ENCODE measurements at places on chromosomes 12 and 14.

DNA sequence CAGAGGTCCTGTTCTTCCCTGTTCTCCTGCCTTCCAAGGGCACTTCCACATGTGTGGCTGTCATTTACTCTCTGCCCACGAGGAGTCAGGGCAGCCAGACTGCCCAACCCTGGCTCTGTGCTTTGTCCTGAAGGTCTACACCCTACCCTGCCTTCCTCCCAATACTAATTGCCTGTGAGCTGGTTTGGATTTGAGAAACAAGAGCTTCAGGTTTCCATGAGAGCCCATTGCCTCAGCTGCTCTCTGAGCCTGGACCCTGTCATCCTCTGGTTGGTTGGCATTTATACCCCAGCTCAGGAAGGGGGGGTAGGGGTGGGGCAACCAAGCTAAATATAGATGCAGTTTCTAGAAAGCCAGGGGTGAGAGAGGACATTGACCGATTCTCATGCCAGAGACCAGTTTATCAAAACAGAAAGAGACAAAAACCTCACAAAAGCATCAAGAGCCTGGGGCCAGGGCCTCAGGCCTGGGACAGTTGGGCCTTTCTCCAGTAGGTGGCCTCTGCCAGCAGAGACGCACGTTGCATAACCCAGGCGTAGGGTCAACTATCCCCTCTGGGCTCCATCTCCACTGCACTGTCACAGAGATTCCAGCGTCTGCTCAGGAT lies 34.5 kb downstream of the VDR start:
- no peak for DNase-seq

DNA sequence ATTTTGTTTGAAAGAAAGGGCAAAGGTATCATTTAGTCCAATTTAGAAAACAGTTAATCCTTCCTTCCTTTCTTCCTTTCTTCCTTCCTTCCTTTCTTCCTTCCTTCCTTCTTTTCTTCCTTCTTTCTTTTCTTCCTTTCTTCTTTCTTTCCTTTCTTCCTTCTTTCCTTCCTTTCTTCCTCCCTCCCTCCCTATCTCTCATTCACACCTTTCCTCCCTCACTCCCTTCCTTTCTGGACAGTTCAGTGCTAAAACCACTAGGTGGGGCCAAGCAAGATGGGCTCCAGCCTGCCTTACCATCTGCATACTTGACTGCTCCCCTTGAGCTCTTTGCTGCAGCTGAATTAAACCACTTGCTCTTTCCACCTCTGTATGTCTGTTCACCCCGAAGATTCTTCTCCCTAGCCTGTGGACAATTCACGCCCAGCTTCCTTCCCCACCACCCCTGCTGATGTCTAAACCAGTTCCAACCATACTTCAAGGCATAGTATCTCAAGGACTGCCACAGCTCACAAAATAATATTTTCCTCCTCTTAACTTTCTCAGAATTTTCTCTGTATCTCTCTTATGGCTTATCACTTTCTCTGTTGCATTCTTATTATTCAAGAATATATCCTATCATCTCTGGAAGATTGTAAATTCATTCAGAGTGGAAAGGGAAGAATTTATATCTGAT lies 78.0 kb downstream of the DBX2 start:
- no peak for DNase-seq

GRCh38 chr14:21991130-21991529 lies 317.5 kb upstream of the OR4E1 start:
- DNase-seq: no peak

DNA sequence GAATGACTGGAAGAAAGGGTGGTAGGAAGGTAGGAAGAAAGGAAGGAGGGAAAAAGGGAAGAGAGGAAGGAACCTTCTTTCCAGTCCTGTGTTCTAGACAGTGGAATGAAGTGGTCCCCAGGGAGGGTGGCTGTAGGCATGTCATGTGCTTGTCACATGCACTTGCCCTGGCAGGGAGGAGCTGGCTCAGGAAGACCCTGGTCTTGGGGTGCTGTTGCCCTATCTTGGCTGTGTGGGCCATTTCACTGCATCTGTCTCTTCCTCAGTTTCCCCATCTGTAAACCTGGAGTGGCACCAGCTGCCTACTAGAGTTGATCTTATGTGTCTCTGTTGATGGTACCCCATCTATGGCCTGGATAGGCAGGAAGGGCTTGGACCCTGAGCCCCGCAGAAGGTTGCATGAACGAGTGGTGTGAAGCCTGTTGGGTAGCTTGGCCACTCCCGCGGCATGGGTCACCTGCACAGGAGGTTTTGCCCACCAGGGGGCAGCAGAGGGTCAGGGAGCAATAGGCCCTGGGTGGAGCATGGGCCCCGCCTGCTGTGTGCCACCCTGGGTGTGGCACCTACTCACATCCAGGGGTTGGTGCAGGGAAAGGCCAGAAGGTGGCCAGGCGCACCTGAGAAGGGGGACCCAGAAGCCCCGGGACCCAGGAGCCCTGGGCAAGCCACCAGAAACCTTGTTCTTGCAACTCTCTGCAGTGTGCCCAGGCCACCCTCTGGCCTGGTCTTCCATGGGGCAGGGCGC lies 25.1 kb downstream of the MEG3 start:
- peak; percentile 69 for DNase-seq

DNA sequence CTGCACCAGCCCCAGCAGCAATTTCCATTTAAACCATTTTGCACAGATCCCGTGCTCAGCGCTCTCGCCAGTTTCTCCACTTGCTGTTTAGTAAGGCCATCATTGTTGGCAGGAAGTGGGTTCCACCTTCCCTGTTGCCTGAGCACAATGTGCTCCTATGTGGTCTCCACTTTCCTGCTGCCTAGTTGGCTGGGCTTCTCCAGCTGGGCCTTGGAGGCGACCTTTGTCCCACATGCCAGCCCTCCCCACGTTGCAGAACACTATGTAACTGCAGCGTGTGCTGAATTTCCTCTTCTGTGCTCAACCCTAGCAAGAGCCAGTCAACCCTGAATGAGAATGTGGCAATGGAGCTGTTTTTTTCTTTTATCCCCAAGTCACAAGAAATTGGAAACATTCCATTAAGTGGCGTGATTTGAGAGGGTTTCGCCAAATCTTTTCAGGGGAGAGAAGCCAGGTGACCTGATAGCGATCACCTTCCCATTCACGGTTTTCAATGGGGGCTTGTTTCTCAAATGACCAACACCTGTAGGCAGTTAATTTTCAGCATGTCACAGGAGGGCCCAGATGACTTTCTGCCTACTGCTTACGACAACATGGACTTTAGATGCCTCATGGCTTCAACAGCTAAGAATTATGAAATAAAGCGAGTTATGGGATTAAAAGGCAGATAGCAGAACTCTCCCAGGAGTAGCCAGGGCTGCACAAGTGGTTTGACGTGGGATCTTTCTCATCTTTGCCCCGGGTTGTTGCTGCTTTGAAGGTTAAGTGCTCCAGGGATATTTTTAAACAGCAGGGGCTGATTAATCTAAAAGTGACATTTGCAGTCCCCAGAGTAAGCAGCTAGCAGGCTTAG lies at the start of gene ACACB:
Gene ACACB (plus strand): TSS at position 830 of the 853 bp plus-strand sequence. CDS start 22,819 bp downstream, outside the sequence.
- no peak for DNase-seq

GRCh38 chr14:46573498-46573897 lies 78.1 kb downstream of the RPL10L start:
- no peak for DNase-seq

DNA sequence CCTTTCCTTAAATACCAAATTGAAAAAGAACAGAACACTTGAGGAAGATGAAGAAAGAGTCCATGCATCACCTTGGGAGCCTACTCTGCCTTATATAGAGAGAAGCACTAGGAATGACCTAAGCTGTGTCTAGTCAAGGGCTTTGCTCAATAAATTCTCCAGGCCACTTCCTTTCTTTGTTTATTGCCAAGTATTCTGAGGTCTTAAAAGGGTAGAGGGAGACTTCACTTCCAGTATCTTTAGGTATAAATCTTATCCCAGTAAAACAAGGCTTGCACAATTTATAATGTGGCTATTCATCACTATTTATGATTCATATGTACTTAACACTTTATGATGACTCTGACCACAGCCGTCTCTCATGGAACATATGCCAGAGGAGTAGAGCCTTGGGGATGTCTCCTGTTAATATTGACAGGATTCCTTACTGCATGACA lies 85.1 kb upstream of the ARHGAP5 start:
- DNase-seq: no peak

DNA sequence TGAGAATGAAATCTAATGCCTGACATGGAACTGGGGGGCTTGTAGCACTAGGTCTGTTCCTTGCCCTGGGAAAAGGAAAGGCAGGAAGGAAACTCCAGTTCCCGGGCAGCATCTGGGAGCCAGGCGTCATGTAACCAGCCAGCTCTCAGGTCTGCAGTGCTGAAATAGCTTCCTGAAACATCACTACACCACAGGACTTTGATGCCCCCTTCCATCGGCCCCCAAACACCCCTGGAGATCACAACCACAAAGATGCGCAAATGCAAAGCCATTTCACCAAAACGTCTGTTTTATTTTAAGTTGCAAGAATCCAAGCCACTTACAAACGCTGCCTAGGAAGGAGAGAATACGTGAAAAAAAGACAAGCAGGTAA lies 40.9 kb downstream of the KCTD10 start:
- no peak for DNase-seq

DNA sequence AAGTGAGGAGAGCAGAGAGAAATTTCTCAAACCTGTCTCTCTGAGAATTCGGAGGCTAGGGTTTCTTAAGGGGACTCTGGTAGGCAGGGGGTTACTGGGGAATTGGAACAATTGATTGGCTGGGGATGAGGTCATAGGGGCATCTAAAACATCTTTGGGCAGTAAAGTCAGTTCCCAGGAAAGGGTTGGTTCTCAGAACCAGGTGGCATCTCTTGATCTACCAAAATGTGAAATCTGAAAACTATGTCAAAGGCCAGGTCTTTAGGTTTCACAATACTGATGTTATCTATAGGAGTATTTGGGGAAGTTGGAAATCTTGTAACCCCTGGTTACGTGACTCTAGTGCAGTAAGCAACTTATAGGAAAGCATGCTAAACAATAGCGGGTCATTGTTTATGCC lies 6.9 kb downstream of the C12orf75 start:
- DNase-seq: no peak

GRCh38 chr12:83003026-83003425 lies 316.3 kb downstream of the TMTC2 start:
- DNase-seq: no peak

DNA sequence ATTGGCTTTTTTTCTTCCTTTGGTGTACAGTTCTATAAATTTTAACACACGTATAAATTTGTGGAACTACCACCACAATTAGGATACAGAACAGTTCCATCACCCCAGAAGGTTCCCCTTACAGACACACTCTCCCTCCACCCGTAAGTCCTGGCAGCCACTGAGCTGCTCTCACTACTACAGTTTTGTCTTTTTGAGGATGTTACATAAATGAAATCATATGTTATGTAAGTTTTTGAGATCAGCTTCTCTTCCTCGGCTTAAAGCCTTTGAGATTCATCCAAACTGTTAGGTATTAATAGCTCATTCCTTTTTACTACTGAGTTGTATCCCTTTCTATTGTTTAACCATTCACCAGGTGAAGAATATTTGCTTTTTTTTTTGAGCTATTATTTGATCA lies 74.3 kb upstream of the SLC24A4 start:
- DNase-seq: no peak

- no peak for DNase-seq
Observed at GRCh38 chr12:9096563-9097176, 19.0 kb downstream of the A2M start.

DNA sequence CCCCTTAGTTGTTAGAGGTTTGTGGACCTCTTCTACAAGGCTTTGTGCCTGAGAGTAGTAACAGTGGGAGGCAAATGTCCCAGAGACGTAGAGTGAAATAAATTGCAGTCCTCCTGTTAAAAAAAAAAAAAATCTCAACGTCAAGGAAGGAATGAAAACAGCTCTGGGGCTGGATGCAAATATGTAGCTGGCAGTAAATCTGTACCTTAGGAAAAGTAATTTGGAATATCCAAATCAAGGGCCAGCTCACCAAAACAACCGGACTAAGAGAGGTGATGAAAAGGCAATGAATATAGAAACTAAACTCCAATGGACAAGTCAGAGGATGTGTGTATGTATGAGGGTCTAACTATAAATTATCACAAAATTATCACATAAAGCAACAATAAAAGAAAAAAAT lies 27.0 kb downstream of the SINHCAF start:
- DNase-seq: no peak

DNA sequence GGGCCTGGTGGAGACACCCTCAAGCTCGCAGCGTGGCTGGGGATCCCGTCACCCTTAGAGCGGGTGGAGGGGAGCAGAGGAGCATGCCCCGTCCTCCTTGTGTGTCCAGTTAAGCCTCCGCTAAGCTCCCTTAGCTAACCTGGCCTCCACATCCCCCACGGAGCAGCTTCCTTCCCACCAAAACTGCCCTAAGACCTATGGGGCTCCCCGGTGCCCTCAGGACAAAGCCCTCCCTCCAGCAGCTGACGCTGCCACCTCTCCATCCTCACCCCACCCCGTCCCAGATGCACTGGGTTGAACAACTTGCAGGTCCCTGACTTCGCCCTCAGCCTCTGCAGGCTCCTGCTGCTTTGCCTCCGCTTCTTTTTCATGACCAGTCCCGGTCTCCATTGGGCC lies 4.0 kb downstream of the AHNAK2 start:
- no peak for DNase-seq

Data from GM12891 (cell line).